Keratinocyte (primary cell): ENCODE measurements at places on chromosomes 6 and 20.

DNA sequence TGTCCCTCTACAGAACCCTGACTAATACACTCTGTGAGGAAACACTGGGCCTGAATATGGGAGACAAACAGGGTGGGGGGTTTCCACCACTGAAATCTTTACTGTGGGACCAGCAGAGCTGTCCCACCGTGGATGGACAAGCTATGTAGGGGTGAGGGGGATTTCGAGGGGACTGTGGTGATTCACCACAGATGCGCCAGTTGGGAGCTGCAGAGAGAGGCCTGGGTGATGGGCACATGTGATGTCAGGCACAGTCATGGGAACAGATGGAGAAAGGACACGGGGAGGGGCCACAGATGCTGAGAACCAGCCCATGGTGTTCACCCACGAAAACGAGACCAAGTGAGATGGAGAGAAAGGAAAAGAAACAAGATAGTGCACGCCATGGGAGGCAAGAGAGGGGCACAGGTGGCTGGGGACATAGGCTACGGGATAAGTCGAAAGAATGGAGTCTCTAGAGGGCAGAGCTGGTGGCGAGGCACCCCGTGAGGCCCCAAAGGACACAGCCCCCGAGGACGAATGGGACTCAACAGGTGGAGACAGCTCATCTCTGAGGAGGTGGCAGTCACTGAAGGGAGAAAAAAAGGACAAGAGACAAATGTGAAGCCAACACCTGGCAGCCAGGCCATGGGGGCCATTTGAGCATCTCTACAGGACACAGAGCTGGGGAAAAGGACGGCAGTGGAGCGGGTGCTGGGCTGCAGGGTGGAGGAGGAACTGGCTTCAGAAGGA lies 10.5 kb upstream of the RAMACL start:
- H3K36me3 ChIP-seq = peaks cover 3% of the 10 kb centered on the region
- peaks cover under 1% of the 10 kb centered on the region for H3K27me3 ChIP-seq
- no peaks in the 10 kb centered on the region for H3K4me1 ChIP-seq
- H3K27ac ChIP-seq = no peak overlapping the region

DNA sequence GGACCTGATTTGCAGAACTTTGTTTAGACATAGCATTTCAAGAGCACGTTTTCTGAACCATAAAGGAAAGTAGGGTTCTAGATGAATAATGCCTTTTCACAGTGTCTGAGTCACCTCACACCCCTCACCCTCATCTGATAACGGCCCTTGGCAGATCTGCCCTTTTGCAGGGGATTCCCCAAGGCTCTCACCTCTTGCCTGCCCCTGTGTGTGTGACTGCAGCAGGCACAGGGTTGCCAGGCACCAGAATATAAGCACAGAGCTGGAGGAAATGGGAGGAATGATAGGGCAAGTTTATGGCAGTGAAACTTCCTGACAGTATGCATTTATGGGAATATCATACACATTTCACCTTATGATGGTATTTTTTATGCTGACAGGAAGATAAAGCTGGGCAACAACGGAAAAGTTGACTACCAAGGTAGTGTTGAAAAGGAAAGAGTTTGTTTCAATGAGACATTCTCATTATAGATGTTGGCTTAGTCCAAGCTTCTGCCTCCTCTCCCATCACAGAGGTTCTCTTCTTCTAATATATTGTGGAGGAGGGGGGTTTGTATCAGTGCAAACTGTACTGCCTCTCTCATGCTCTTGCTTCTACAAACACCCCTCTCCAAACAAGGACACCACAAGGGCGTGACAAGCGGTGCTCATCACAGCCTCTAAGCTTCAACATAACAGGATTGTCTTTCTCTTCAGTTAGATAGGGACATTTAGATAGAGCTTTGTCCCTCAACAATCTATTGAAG lies 101.5 kb upstream of the BACH2 start:
- H3K4me3 ChIP-seq = no peak overlapping the region
- no peak for DNase-seq
- H3K36me3 ChIP-seq = no peaks in the 10 kb centered on the region
- peaks cover 5% of the 10 kb centered on the region for H3K4me1 ChIP-seq
- no peaks in the 10 kb centered on the region for H3K27me3 ChIP-seq

DNA sequence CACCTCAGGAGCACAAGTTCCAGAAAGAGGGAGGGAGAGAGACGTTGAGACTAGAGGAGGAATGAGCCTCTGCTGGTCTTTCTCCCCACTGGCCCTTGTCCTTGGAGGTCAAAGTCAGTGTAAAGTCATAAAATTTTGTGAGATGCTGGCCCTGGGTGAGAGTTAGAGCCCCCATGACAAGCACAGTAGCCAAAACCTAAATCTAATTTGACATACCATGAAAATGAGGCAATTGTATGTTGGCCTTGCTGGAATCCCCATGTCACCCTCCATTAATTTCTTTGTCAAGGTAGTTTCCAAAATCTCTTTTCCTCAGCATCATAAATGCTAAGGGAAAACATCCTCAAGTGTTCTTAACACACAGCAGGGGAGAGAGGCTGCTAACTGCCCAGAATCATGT lies 17.6 kb upstream of the NEDD9 start:
- H3K36me3 ChIP-seq = no peaks in the 10 kb centered on the region
- H3K27me3 ChIP-seq = no peaks in the 10 kb centered on the region
- peaks cover 14% of the 10 kb centered on the region for H3K4me1 ChIP-seq
- no peak overlapping the region for H3K4me3 ChIP-seq
- H3K27ac ChIP-seq = no peak overlapping the region
- no peak for DNase-seq

- no peak overlapping the region for H3K4me3 ChIP-seq
- no peaks in the 10 kb centered on the region for H3K4me1 ChIP-seq
- H3K27ac ChIP-seq = no peak overlapping the region
- no peaks in the 10 kb centered on the region for H3K27me3 ChIP-seq
- no peak for DNase-seq
Measured at GRCh38 chr6:16473184-16473907, 235.0 kb downstream of the GMPR start.

DNA sequence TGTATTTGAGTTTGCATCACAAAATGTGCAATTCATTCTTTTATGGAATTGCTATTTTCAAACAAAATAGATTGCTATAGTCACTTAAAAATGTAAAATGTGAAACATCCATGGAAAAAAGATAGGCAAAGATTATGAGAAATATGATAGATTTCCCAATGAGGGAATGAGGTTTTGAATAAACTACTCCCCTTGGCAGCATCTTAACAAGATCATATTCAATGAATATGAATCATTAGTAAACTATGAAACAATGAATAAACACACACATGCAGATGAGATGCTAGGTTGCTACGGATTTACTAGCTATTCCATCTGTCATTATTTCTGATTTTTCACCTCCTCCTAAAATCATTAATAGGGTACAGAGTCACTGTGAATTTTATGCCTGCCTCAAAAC lies 401.8 kb downstream of the PHF3 start:
- no peaks in the 10 kb centered on the region for H3K27me3 ChIP-seq
- no peak for DNase-seq
- H3K27ac ChIP-seq = no peak overlapping the region

DNA sequence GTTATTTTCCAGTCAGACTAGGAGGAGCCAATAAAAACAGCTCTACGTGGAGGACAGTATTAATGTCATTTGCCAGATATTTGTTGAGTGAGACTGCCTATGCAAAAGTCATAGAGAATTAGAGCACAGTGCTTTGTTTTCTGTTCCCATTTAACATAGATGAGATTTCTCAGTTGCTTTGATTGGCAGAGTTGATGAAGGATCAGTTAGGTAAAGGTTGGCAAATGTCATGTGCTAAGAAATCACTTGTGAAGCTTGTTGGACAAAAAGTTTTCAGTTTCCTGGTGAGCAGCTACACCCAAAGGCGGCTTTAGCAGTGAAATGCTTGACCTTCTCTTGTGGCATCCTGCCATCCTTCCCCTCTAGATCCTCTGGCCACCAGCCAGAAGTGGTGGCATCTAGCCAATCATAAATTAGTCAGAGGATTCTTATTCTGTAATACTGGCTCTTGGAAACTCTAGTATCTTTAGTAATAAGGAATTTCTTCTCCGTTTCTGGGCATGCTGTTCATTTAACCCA lies 37.0 kb downstream of the BCKDHB start:
- H3K4me1 ChIP-seq = peaks cover 6% of the 10 kb centered on the region
- H3K27ac ChIP-seq = no peak overlapping the region
- H3K4me3 ChIP-seq = no peak overlapping the region
- DNase-seq = no peak
- H3K27me3 ChIP-seq = no peaks in the 10 kb centered on the region

GRCh38 chr6:39130691-39131090 lies 15.7 kb upstream of the SAYSD1 start:
- no peak for DNase-seq
- H3K36me3 ChIP-seq = no peaks in the 10 kb centered on the region
- H3K4me3 ChIP-seq = no peak overlapping the region
- no peaks in the 10 kb centered on the region for H3K4me1 ChIP-seq
- no peaks in the 10 kb centered on the region for H3K27me3 ChIP-seq

DNA sequence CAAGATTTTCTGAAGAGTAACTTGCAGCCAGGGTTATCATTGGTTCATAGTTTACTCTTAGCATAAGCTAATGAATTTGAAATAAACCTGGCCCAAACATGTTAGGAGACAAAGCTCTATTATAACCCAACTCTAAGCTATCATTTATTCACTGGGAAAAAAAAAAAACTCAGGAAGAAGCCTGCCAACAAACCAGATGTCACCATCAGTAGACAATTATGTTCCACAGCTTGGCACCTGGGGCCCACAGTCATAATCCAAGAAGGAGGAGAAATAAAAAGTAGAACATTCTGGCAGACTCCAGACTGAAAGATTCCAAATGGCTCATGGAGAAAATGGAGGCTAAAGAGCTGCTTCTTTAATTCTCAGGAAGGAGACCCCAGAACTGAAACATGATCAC lies 100.0 kb upstream of the CNR1 start:
- no peaks in the 10 kb centered on the region for H3K4me1 ChIP-seq
- H3K36me3 ChIP-seq = no peaks in the 10 kb centered on the region
- H3K27ac ChIP-seq = no peak overlapping the region
- H3K27me3 ChIP-seq = no peaks in the 10 kb centered on the region
- no peak overlapping the region for H3K4me3 ChIP-seq

DNA sequence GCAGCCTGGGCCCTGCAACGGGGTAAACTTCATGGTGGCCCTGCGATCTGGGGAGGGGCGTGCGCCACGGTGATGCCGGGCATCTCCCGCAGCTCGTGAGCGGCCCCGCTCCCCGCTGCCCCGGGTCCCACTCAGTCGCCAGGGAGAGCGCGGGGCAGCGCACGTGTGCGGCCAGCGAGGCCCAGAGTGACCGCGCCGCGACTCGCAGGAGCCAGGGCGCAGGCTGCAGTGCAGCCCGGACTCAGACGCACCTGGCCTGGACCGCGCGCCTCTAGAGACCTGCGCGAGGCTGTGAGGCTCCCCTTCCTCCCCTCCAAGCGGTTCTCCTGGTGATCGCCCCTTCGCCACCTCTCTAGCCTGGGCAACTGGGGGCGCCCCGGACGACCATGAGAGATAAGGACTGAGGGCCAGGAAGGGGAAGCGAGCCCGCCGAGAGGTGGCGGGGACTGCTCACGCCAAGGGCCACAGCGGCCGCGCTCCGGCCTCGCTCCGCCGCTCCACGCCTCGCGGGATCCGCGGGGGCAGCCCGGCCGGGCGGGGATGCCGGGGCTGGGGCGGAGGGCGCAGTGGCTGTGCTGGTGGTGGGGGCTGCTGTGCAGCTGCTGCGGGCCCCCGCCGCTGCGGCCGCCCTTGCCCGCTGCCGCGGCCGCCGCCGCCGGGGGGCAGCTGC lies 652 bp downstream of the BMP6 start:
- no peak overlapping the region for H3K27ac ChIP-seq
- H3K4me1 ChIP-seq = peaks cover 25% of the 10 kb centered on the region
- peaks cover 66% of the 10 kb centered on the region for H3K27me3 ChIP-seq
- peak overlapping the region; percentile 38 for H3K4me3 ChIP-seq
- DNase-seq = no peak

- no peak overlapping the region for H3K27ac ChIP-seq
- no peaks in the 10 kb centered on the region for H3K36me3 ChIP-seq
- no peaks in the 10 kb centered on the region for H3K4me1 ChIP-seq
Measured at GRCh38 chr20:57409672-57410397, 18.6 kb downstream of the RBM38 start.

- H3K36me3 ChIP-seq = no peaks in the 10 kb centered on the region
- H3K4me1 ChIP-seq = no peaks in the 10 kb centered on the region
- H3K27ac ChIP-seq = no peak overlapping the region
- DNase-seq = no peak
- no peak overlapping the region for H3K4me3 ChIP-seq
Measured at GRCh38 chr20:54017846-54018245, 52.5 kb downstream of the BCAS1 start.

- H3K36me3 ChIP-seq = no peaks in the 10 kb centered on the region
- no peaks in the 10 kb centered on the region for H3K27me3 ChIP-seq
- peaks cover 29% of the 10 kb centered on the region for H3K4me1 ChIP-seq
Measured at GRCh38 chr6:4649728-4650127, 126.5 kb upstream of the CDYL start.

DNA sequence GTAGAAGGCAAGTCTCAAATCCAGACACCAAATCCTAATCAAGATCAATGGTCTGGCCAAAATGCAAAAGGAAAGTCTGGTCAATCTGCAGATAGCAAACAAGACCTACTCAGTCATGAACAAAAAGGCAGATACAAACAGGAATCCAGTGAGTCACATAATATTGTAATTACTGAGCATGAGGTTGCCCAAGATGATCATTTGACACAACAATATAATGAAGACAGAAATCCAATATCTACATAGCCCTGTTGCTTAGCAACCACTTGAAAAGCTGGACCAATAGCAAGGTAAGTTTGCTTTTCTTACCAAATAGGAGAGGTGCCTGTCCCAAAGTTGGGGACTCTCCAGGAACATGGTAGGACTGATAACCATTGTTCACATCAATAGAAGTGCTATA lies 2.0 kb downstream of the SEMG2 start:
- H3K4me3 ChIP-seq = no peak overlapping the region
- H3K4me1 ChIP-seq = no peaks in the 10 kb centered on the region
- H3K36me3 ChIP-seq = no peaks in the 10 kb centered on the region
- H3K27ac ChIP-seq = no peak overlapping the region

DNA sequence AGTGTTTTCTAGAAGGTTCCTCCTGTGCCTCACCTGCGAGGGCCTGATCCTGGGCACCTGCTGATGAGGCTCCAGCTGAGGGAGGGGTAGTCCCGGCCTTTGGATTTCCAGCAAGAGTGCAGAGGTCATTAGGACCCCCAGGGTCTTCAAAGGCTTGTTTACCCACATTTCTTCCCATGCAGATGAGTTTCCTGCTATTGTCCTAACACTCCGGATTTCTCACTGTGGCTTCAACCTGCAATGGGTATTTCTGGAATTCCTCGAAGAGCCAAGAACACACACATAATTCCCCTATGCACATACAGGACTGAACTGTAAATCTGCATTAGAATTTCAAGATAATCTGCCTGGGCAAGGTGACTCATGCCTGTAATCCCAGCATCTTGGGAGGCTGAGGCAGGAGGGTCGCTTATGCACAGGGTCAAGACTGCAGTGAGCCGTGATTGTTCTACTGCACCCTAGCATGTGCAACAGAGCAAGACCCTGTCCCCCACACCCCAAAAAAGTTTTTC lies 53.9 kb downstream of the ADNP start:
- H3K27me3 ChIP-seq = no peaks in the 10 kb centered on the region
- no peaks in the 10 kb centered on the region for H3K4me1 ChIP-seq
- H3K4me3 ChIP-seq = no peak overlapping the region
